ENCODE measurements at places on chromosomes 4 and X. TPM values are rescaled to one million over a fixed set of nuclear protein-coding genes. Genes with fewer than 3 reads are reported as not detected.

MAMLD1 gene
- total RNA-seq, result 0.92 TPM

PABPC4L gene
- 0.13 TPM for total RNA-seq

MAGEC2 gene
- not detected for total RNA-seq

HSFX2 gene
- total RNA-seq, result not detected

H2BW1 gene
- not detected for total RNA-seq

EVC2 gene
- total RNA-seq, result 9.2 TPM

PRSS12 gene
- total RNA-seq, result under 0.01 TPM

TRIML1 gene
- total RNA-seq, result not detected

F8A2 gene
- not detected for total RNA-seq

RHOXF2B gene
- total RNA-seq, result not detected

SMIM14 gene
- total RNA-seq, result 85.2 TPM

SPATA4 gene
- total RNA-seq, result not detected

TBC1D14 gene
- total RNA-seq, result 35.1 TPM

HHIP gene
- 6.2 TPM for total RNA-seq

MID2 gene
- total RNA-seq, result 12.0 TPM

HEPH gene
- total RNA-seq, result 124 TPM

HGFAC gene
- total RNA-seq, result not detected

NAP1L3 gene
- 18.6 TPM for total RNA-seq

CHRDL1 gene
- not detected for total RNA-seq

RASL11B gene
- total RNA-seq, result not detected

RAB9B gene
- 0.66 TPM for total RNA-seq

PPM1K gene
- 18.7 TPM for total RNA-seq

QRFPR gene
- not detected for total RNA-seq

GATA1 gene
- total RNA-seq, result not detected

WDFY3 gene
- 58.9 TPM for total RNA-seq

TRPC5OS gene
- total RNA-seq, result not detected

RAB33A gene
- total RNA-seq, result 0.53 TPM

AR gene
- total RNA-seq, result 10.4 TPM

STATH gene
- not detected for total RNA-seq

GUF1 gene
- 8.2 TPM for total RNA-seq

ABHD18 gene
- 5.1 TPM for total RNA-seq

DUSP9 gene
- not detected for total RNA-seq

HTN3 gene
- total RNA-seq, result not detected

GAGE12F gene
- total RNA-seq, result not detected

IL2 gene
- not detected for total RNA-seq

XG gene
- total RNA-seq, result 11.5 TPM

SULT1E1 gene
- total RNA-seq, result 12.0 TPM

PDE6B gene
- total RNA-seq, result 0.37 TPM

ADGRL3 gene
- 3.0 TPM for total RNA-seq

H2BW2 gene
- total RNA-seq, result not detected

RAB41 gene
- total RNA-seq, result not detected

SMR3B gene
- total RNA-seq, result not detected

CENPVL2 gene
- not detected for total RNA-seq

HPGD gene
- total RNA-seq, result 0.50 TPM

CHRNA9 gene
- total RNA-seq, result not detected

CXCL5 gene
- not detected for total RNA-seq

PAGE2 gene
- total RNA-seq, result not detected

GC gene
- total RNA-seq, result not detected

SPANXN3 gene
- not detected for total RNA-seq

TGIF2LX gene
- not detected for total RNA-seq

CPZ gene
- 1.7 TPM for total RNA-seq

TMPRSS11B gene
- not detected for total RNA-seq

SLC10A6 gene
- not detected for total RNA-seq

MAGED4 gene
- 2.0 TPM for total RNA-seq
